ENCODE measurements at places on chromosomes 3 and 15.

DNA sequence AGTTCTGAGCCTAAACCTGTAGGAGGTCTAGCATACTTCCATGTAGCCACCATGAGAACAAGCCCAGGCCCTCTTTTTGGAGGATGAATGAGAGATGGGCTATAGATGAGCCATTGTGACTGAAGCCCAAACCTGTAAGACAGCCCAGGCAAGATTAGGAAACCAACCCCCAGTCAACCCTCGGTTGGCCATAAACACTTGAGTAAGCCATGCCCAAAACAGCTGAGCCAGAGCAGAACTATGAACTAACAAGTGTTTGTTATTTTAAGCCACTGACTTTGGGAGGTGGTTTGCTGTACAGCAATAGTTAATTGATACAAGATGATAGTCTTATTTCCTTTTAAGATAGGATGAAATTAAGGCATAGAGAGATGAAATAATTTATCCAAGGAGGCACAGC lies 12.4 kb upstream of the CPNE4 start:
- DNase-seq, result no peak

- no peak for DNase-seq
Measured at GRCh38 chr15:63166219-63166618, 8.9 kb upstream of the RPS27L start.

DNA sequence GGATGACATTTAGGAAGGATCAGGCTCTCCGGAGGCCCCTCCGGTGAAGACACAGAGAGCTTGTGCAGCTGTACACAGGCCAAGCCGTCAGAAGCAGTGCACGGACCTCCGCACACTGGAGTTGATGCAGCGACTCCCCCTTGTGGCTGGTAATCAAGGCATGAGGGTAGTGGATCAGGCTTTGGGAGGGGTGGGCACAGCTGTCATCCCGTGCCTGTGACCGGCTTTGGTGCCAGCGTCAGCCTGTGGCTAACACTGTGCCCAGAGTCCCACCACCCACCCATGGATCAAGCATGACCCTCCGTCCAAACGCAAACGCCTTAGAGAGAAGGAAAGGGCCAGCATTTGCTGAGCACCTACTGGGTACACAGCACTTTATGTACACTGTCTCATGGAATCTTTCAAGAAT lies 8.2 kb upstream of the GRIP2 start:
- DNase-seq, result peak; percentile 56

DNA sequence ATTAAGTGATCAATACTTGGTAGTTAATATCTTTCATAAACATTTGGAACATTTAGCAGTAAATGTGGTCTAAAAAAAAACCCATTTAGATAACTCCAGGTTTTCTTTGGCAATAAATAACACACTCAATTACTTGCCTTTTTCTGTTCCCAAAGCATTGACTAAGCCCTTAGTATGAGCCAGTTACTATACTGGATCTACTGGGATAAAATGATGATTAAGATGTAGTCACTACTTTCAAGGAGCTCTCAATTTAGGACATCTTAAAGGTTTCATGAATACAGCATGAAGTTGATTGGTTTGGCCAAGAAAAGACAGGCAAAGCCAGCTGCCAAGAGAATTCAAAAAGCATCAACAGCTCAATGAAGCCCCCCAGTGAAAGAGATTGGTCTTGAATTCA lies 250.9 kb downstream of the EPHA3 start:
- no peak for DNase-seq

DNA sequence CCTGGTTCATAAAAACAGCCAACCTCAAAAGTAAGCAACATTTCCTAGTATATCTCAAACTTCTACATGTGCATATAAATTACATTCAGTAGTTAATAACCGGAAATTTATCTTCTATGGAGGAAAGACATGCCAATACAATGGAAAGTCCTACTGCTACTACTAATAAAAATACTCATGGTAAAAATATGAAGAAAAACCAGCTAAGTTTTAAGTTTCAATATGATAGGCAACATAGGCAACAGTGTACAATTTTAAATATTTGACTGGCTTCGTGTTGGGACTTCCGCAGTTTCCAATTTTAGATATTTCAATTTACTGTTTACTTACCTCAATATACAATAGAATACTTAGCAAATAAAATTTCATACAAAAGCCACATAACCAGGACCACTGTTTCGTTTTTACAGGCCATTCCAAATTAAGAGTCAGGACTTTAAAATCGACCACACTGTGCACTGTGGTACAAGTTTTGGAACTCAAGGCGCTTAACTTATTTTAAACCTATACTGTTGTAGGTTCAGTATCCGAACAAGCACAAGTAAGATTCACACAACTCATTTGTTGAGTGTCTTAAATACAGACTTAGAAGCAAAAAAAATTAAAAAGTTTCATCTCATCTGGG lies 2.9 kb downstream of the NAA50 start:
- DNase-seq, result no peak

Data from activated CD4-positive, alpha-beta T cell treated with anti-CD3 and anti-CD28 coated beads, Interleukin-2, Interleukin-6, amounts not matched to agents 100 ng/mL and 50 ng/mL, durations not matched to agents 16 hours and 8 hours (primary cell).